Immature natural killer cell (primary cell): ENCODE measurements at places on chromosomes 12 and 14. TPM values are rescaled to one million over a fixed set of nuclear protein-coding genes. Genes with fewer than 3 reads are reported as not detected.

Gene TWF1
- polyA plus RNA-seq = 20.4 TPM

- DNase-seq = no peak
These were observed 40.7 kb downstream of the LRRIQ1 start for GRCh38 chr12:85076688-85077430.

DNA sequence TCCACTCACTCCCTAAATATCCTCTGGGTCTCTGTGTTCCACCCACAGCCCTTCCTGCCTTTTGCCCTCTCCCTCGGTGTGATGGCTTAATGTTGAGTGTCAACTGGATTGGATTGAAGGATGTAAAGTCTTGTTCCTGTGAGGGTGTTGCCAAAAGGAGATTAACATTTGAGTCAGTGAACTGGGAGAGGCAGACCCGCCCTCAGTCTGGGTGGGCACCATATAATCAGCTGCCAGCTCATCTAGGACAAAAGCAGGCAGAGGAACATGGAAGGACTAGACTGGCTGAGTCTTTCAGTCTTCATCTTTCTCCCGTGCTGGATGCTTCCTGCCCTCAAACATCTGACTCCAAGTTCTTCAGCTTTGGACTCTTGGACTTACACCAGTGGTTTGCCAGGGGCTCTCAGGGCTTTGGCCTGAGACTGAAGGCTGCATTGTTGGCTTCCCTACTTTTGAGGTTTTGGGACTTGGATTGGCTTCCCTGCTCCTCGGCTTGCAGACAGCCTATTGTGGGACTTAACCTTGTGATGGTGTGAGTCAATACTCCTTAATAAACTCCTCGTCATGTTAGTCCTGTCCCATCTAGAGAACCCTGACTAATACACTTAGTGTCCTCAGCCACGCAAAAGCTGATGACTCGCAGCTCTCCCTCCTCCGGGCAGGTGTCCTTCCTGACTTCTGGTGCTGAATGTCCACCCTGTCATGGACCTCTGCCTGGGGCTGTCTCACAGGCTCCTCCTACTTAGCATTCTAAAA, 5.9 kb downstream of the DGLUCY start:
- DNase-seq = no peak

GRCh38 chr14:29937116-29937515, 9.5 kb upstream of the PRKD1 start:
- DNase-seq = no peak

Gene PRPF39
- polyA plus RNA-seq = 6.4 TPM

Gene MYL2
- not detected for polyA plus RNA-seq

- peak; percentile 12 for DNase-seq
These were observed 43.3 kb upstream of the DHRS4 start for GRCh38 chr14:23910101-23910875.

DNA sequence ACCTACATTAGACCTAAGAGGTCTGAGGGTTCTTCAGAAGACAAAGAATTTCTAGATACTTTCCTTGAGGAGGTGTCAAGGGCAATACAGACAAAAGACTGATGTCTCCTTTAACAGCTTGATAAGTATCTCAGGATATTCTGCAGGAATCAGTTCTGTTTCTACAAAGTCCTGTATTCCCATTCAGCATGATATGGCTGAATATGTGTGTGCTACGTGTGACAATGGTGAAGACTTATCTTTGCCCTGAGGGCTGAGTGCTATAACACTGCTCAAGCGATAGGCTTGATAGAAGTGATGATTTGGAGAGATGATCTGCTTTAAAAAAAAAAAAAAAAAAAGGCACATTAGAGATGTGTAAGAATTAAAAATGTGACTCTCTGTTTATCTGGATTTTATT, 429.7 kb downstream of the EGLN3 start:
- no peak for DNase-seq

GRCh38 chr12:132451172-132451835, 38.6 kb upstream of the FBRSL1 start:
- DNase-seq = no peak

DNA sequence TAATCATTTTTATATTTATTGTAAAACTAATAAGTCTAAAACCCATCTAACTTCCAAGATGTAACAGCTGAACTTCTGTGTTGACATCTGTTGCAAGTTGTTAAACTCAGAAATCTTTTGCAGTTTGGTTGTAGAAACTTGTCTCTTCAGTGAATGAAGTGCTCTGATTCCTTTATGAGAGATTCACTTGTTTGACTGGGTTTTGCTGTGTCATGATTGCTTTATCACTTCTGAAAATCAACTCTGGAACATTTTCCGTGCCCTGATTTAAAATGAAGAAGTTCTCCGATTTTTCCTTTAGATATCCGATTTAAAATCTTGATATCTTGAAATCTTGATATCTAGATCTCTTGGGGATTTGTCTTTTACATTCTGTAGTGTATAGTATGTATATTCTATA, 65.1 kb downstream of the DIP2B start:
- no peak for DNase-seq

DNA sequence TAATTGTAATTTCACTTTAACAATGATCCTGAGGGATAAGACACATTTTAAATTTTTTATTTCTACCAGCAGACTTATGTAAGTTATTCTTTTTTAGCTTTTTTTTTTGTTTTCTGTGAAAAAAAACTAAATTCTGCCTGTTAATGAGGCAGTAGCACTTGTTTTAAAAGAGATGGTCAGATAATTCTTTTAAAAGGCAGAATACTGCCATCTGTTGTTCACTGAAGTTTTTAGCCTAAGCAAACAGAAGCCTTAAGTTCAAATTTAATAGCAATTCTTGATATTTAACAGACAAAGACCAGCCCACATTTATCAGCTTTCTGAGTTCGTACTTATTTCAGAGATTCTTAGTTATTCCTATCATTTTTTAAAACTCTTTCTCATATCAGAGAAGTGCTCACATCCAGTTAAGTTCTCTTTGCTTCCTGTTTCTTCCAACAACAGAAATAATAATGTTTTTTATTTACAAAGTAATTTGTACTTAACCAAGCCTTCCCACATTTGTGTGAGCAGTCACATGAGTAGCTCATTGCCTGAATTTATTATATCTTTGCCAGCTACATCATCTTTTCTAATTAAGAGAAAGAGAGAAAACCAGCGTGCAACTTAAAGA, 93.4 kb upstream of the SLCO1C1 start:
- no peak for DNase-seq

DNA sequence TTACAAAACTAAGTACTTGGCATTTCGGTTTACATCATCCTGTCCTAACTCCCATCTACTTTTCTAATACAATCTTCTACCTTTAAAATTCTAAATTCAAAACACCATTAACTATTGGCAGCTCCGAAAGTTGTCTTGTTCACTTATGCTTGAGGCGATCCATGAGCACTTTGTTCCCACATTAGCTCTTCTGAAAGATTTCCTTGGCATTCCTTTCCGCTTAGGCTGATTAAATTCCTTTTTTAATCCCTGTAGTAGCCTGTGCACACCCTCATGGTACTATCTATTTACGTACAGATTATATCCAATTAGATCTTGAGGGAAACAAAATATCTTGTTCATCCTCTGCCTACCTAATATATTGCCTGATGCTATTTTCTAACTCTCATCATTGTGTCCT, 480.7 kb downstream of the PRKD1 start:
- DNase-seq = no peak

DNA sequence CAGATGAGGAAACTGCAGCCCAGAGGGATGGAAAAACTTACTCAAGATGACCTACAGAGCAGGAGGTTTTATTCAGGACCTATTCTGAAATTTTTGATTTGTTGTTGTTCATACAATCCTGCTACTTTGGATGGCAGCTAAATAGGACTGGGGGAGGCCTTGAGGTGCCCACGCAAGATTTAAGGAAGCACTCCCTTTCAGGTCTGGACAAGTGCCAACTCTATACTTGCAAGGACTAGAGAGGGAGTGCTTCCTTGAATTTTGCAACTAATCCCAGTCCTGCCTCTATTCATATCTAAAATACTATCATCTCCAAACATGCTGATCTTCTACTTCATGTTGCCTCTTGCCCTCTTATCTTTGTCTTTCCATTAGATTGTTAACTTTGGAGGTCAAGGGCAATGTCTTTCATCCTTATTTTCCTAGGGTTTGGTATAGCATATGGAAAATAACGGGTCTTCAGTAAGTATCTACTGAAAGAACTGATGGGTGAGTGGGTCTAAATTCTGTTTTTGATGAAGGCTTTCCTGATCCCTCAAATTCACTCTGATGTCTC, 28.6 kb upstream of the PPM1H start:
- DNase-seq = no peak

Gene ADAM21
- 0.30 TPM for polyA plus RNA-seq

Gene SLC10A1
- polyA plus RNA-seq = 0.09 TPM

GRCh38 chr14:92549859-92550230, 36.3 kb downstream of the RIN3 start:
- peak; percentile 57 for DNase-seq

- no peak for DNase-seq
These were observed 66.8 kb upstream of the CFL2 start for GRCh38 chr14:34781242-34781641.

DNA sequence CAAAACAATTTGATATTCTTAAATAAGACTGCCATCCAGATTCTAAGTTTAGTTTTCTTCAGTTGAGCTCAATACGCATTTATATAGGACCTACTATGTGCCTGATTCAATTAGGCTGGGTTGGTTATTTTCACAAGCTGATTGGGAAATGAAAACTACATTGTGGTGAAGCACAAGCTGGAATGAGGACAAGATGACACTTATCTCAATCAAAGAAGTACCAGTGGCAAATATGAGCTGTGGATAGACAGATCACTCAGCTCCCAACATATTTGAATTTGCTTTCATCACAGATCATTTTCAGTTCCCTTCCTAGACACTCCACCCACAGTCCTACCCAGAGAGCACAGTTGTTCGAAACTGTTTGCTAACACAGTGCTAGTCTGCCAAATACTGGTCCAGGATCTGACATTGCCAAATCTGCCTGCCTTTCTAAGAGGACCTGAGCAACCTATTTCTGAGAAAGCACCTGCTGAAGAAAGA, 74.7 kb downstream of the LLPH start:
- DNase-seq = no peak
